ENCODE measurements at places on chromosomes 12 and 14. TPM values are rescaled to one million over a fixed set of nuclear protein-coding genes. Genes with fewer than 3 reads are reported as not detected.

The LGR5 gene
- 0.31 TPM for total RNA-seq

The NPAS3 gene
- 42.9 TPM for total RNA-seq

The TPH2 gene
- not detected for total RNA-seq

The ERO1A gene
- total RNA-seq, result 47.6 TPM

The GDF3 gene
- total RNA-seq, result not detected

The GPR162 gene
- 57.0 TPM for total RNA-seq

The DIO3 gene
- total RNA-seq, result not detected

The ADAMTS20 gene
- total RNA-seq, result 0.94 TPM

The GLI1 gene
- 0.63 TPM for total RNA-seq

The TMEM63C gene
- 21.6 TPM for total RNA-seq

The TEAD4 gene
- total RNA-seq, result not detected

The OTOGL gene
- 0.31 TPM for total RNA-seq

The GALNT16 gene
- total RNA-seq, result 10.3 TPM

All from parietal lobe (tissue), 2 donors.